ENCODE measurements at places on chromosomes 4 and X.

- DNase-seq, result no peak
Observed at GRCh38 chrX:38856670-38857265, 55.5 kb downstream of the MID1IP1 start.

DNA sequence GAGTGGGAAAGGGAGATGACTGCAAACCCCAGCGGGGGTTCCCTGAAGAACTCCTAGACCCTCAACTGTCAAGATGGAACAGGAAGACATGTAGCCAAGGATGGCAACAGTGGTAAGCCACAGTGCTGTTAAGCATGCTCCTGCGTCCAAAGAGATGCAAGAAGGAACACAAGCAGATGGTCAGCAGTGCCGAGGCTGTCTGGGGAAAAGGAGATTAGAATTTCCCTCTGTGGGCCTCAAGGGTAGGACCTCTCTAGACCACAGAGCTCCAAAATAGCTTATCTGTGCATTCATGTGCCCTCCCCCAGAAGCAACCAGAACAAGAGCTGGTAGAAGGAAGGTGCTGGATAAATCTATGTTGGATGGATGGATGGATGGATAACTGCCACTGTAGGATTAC lies 82.0 kb upstream of the CPEB2 start:
- no peak for DNase-seq

- DNase-seq, result no peak
Observed at GRCh38 chr4:94880956-94881355, 123.2 kb downstream of the BMPR1B start.

DNA sequence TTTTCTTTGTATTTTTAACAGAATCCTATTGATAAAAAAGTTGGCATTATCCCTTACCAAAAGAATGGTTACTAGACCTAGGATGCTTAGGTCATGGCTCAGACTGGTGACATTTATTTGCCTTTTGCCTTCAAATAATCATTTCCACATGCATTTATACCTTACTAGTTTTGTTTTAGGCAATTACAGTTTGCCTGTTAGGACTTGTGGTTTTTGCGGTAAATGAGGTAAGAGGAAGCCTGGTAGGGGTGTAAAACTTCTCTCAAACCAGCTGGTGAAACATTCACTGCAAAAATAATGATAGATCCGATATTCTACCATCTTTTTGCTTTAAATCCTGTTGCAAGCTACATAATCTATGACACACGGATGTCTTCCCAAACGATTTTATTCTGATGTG lies 12.1 kb downstream of the LAMP2 start:
- no peak for DNase-seq

GRCh38 chr4:95830651-95831050 lies 9.2 kb upstream of the PDHA2 start:
- no peak for DNase-seq

- no peak for DNase-seq
Observed at GRCh38 chrX:23726191-23726590, 16.9 kb downstream of the ACOT9 start.

GRCh38 chrX:9390121-9390520 lies 74.7 kb upstream of the TBL1X start:
- DNase-seq, result no peak

GRCh38 chrX:147403040-147403439 lies 508.7 kb upstream of the FMR1 start:
- no peak for DNase-seq

DNA sequence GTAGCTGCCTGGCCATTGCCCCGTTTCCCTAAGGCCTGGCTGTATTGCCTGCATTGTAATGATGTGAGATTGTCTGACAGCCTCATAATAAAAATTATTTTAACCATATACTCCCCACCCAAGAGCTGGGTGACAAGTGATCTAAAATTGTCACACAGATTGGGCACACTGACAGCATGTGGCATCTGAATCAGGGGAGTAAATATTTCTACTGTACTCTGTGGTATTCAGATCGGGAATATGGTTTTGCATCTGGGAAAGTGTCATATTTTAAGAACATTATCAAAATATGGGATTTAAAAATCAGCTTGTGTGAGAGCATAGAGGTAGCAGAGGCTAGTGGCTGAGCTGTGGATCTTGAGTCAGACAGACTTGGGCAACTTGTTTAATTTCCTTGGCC lies 135.8 kb upstream of the PDLIM3 start:
- DNase-seq, result no peak

GRCh38 chr4:60216752-60217151 lies 983.4 kb upstream of the ADGRL3 start:
- DNase-seq, result no peak

DNA sequence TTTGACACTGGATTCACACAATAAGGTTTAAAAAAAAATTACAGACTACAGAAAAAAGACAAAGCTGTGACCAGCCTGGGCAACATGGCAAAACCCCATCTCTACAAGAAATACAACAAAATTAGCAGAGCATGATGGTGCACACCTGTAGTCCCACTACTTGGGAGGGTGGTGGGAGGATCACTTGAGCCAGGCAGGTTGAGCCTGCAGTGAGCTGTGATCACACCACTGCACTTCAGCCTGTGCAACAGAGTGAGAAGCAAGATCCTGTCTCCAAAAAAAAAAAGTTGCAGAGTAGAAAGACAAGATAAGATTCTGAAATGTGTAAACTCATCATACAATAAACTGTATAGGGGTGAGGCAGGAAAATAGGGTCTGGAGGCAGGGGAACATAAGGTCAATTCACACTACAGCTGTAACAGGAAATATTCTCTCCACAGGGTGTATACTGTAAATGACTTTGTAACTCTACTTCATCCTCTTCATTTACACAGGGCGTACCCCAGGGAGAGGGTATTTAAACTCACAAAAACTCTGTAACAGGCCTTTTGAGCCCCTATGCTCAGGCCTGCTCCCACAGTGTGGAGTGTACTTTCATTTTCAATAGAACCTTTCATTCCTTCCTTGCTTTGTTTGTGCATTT lies 112.6 kb upstream of the MAPK10 start:
- no peak for DNase-seq

DNA sequence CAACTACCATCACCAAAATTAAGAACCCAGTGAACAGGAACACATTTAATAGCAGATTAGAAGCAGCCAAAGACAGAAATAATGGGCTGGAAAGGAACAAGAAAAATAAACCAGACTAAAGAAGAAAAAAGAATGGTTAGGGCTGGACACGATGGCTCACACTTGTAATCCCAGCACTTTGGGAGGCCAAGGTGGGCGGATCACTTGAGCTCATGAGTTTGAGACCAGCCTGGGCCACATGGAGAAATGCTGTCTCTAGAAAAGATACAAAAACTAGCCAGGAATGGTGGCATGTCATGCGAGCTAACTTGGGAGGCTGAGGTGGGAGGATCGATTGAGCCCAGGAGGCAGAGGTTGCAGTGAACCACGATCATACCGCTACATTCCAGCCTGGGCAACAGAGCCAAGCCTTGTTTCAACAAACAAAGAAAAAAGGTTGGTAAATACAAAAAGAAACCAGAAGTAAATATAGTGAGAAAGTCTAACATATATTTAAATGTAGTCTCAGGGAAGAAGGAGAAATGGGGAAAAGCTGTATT lies 102.0 kb downstream of the AFAP1 start:
- DNase-seq, result no peak

- DNase-seq, result no peak
Observed at GRCh38 chr4:25815586-25815985, 47.2 kb downstream of the SEL1L3 start.

DNA sequence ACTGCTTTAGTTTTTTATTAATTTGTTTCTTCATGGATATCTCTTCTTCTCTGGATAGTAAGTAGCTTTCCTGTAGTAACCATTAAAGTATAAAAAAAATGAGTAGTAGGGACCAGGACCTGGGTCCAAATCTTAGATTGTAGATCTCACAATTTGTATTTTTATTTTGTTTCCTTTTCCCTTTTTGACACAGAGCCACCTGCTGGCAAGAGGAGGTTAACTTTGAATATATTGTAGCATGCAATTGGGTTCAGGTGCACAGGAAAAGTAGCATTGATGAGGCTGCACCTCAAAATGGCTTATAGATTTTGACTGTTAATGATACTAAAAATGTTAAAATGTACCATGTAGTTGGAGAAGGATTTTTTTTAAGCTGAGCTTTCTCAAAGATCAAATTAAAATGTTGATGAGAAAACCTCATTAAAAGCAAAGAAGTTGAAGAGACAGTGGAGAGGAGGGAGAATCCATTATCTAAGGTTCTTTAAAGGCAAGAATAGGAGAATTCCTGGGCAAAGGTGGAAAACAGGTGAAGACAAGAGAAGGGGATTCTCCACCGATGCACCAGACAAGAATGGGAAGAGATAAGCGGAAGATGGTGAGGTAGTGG lies 48.3 kb upstream of the HPGDS start:
- no peak for DNase-seq

GRCh38 chr4:185358959-185359358 lies 36.8 kb downstream of the LRP2BP start:
- no peak for DNase-seq

- DNase-seq, result no peak
Observed at GRCh38 chr4:130825284-130825683, 1729.3 kb downstream of the C4orf33 start.

GRCh38 chr4:151718984-151719955 lies 41.5 kb downstream of the GATB start:
- DNase-seq, result no peak

DNA sequence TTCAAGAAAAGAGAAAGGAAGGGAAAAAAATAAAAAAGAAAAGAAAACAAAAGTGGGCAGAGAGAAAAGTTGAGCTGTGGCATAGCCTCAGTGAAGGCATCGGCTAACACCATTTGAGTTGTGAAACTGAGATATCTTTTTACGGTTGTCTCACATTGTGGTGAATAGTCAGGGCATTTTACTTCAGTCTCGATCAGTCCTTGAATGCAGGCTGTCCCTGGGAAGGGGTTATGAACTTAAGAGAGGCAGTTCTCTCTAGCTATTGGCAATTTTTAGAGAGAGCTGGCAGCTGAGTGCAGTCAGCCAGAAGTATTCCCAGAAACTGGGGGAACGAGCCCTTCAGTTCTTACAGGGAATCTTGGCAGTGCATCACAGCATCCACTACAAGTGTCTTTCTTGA lies 93.5 kb upstream of the SLC6A14 start:
- no peak for DNase-seq

GRCh38 chr4:83331956-83332355 lies 2.7 kb downstream of the HPSE start:
- no peak for DNase-seq

DNA sequence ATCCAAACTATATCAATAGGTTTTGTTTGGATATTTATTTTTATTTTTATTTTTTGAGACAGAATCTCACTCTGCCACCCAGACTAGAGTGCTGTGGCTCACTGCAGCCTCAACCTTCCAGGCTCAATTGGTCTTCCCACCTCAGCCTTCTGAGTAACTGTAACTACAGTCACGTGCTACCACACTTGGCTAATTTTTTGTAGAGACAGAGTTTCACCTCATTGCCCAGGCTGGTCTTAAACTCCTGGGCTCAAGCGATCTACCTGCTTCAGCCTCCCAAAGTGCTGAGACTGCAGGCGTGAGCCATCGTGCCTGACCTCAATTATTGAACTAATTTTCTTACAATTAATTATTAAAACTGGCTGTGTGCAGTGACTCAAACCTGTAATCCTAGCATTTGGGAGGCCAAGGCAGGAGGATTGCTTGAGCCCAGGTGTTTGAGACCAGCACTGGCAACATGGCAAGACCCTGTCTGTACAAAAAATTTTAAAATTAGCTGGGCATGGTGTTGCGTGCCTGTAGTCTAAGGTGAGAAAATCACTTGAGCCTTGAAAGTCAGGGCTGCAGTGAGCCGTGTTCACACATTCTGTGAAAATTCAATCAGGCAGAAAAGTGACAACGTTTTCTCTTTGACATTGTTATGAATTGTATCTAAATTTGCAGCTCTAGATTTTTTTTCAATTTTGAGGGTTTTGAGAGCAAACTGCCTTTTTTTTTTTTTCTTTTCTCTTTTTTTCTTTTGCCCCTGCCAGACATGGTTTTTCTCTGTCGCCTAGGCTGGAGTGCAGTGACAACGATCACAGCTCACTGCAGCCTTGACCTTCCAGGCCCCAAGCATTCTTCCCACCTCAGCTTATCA lies 66.0 kb downstream of the UBE2K start:
- DNase-seq, result no peak

- no peak for DNase-seq
Observed at GRCh38 chr4:123844374-123844773, 447.8 kb downstream of the SPRY1 start.

GRCh38 chrX:16814597-16814996 lies 28.3 kb downstream of the TXLNG start:
- no peak for DNase-seq

GRCh38 chr4:69832326-69833030 lies 27.5 kb downstream of the SULT1E1 start:
- DNase-seq, result no peak

- no peak for DNase-seq
Observed at GRCh38 chr4:16573206-16573605, 325.2 kb downstream of the LDB2 start.

DNA sequence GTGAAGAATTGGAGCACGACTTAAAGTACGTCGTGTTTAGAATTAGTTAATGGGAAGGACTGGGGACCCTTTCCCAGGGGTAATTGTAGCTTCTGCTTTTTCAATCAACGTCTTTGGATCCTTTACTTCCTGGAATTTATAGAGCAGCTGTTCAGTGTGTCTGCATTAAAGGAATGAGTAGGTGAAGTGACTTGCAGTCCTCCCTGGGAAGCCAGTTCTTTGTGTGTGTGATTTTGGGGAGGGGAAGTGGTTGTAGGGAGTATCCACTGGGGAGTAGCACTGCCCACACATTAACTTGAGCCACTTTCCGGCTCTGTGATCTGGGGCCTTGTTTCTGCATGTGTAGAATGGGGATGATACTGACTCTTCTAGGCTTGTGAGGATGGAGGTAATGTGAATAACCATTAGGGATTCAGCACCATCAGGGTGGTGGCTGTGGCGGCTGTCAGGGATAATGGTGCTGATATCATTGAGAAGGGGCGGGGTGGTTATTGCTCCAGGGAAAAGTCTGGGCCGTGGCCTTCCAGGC lies 54.7 kb downstream of the TMEM131L start:
- no peak for DNase-seq

- DNase-seq, result no peak
Observed at GRCh38 chr4:6011271-6011671, 7.0 kb downstream of the C4orf50 start.

DNA sequence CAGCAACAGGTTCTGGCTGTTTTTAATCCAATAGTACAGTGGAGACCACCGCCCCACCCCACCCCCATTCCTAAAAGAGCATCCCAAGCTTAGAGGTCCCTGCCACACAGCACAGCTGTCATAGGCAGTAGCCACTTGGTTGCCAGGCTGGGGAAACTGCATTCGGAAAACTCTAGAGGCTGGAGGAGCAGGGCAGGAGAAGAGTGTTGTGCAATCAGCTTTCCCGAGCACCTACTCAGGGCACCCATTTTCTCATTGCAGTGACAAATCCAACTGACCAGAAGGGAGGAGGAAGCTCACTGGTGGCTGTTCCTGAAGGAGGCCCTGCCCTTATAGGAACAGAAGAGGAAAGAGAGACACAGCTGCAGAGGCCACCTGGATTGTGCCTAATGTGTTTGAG lies 1.1 kb downstream of the CXCL1 start:
- no peak for DNase-seq

- no peak for DNase-seq
Observed at GRCh38 chr4:11623726-11624037, 195.0 kb upstream of the HS3ST1 start.
